ENCODE measurements at places on chromosomes 11 and 22.

GRCh38 chr11:1982873-1983600, 14.6 kb downstream of the H19 start:
- DNase-seq = no peak

DNA sequence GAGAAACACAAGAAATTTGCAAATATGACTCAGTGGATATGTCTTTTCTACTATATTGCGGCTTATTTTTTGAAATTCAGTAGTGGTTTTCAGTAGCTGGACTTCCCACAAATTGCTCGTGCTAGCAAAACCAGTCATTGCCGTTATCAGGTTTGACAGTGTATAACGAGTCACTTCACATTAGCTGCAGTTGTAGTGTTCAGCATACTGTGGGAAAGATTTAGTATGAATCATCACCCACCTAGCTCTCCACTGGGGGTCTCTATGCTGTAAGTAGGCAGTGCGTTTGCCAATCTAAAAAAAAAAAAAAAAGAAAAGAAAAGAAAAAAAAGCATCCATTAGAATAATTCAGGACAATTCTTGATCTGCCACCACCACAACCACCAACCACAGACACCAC, 1318.9 kb downstream of the LRRC4C start:
- DNase-seq = no peak

GRCh38 chr11:123129920-123130319, 65.1 kb downstream of the CLMP start:
- DNase-seq = no peak

DNA sequence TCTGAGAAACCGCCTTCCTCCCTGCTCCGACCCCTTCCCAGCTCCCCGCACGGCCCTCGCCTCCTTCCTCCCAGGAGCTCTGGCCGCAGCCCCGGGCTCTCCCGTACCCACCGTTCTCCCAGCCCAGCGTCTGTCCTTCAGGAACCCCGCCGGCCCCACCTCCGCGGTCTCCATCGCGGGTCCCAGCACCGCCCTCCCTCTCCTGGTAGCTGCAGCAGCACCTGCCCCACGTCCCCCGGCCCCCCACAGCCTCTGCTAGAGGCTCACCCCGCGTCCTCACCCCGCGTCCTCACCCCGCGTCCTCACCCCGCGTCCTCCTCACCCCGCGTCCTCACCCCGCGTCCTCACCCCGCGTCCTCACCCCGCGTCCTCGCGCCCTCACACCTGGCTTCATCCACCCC, 85.9 kb downstream of the WNT7B start:
- DNase-seq = no peak

DNA sequence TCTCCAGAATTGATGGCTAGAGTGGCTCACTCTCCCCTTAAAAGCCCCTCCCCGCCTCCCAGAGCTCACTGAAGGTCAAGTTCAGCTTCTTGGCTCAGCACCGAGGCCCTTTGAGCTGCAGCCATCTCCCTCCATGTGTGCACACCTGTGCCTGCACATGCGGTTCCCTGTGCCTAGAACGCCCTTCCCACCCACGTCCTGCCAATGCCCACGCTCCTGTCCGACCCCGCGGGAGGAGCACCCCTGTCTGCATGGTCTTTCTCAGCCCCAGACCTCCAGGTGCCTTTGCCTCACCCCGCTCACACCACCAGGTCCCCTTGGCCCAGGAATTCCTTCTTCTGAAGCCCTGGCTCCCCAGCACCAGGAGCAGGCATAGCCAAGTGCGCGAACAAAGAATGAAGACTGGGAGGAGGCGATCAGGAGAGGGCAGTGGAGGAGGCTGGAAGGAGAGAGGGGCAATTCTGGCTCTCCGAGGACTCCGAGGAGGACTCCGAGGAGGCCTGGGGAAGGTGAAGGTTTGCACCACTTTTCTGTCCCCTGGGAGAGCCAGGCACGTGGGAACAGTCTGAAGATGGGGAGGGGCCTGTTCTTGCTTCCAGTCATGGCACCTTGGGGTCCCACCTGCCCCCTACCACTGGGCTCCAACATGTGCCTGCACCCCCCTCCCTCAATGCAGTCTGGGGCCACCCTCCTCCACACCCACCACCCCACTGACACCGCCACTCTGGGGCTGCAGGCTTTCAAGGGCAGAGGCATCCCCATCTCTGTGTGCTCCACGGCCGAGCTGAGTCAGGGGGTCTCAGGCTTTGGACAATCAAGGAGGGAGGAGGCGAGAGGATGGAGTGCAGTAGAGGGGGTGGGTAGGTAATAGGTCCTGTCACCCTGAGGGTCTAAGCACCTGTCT, 17.7 kb downstream of the IGF2 start:
- no peak for DNase-seq

GRCh38 chr11:77082838-77083565, 16.2 kb downstream of the CAPN5 start:
- no peak for DNase-seq

DNA sequence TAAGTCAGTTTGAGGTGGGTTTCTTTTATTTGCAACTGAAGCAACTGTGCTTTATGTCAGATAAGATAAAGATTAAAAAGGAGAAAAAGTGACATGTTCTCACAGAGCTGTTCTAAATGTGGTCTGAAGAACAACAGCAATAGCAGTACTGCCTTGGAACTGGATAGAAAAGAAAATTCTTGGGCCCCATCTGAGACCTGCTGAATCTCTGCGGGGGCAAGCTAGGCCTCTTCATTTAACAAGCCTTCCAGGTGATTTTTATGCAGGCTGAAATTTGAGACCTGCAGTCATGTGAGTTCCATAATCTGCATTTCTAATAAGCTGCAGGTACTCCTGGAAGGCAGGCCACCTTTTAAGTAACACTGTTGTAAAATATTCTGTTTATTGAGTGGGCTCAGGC, 91.4 kb upstream of the CTSC start:
- no peak for DNase-seq

DNA sequence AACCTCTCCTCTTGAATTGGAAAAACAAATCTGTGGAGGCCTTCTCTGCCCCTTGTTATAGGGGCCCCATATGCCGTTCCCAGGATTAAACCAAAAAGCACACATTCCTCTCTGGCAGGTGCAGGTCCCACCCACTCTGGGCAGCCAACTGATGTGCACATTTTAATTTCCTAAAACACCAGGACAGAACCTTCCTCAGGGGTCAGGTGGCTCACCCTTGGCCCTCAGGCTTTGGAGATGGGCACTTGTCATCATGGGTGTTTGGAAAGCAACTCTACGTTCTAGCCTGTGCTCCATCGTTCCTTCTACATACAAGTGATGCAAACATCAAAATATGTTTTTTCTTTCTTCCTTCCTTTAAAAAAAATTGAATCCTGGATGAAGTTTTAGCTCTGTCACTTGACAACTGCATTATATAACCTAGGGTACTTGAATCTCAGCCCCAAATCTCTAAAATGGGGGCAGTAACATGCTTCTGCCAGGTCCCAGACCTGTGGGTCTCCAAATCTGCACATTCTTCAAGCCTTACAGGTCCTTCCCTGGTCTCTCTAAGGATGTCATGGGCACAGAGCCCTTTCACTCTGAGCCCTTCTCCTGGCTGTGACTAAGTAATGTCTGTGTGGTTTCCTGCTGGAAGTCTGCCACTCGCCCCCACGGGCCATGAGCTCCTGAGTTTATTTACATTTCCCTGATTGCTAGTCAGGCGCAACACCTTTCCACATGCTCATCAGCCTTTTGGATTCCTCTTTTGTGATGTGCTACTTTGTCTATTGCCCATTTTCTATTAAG, 43.8 kb downstream of the KCNQ1OT1 start:
- no peak for DNase-seq

Data from stimulated activated CD8-positive, alpha-beta memory T cell treated with anti-CD3 and anti-CD28 coated beads, Interleukin-4, amount 100 ng/mL, for 1 hour (primary cell).